ENCODE measurements at places on chromosomes 11 and 22.

DNA sequence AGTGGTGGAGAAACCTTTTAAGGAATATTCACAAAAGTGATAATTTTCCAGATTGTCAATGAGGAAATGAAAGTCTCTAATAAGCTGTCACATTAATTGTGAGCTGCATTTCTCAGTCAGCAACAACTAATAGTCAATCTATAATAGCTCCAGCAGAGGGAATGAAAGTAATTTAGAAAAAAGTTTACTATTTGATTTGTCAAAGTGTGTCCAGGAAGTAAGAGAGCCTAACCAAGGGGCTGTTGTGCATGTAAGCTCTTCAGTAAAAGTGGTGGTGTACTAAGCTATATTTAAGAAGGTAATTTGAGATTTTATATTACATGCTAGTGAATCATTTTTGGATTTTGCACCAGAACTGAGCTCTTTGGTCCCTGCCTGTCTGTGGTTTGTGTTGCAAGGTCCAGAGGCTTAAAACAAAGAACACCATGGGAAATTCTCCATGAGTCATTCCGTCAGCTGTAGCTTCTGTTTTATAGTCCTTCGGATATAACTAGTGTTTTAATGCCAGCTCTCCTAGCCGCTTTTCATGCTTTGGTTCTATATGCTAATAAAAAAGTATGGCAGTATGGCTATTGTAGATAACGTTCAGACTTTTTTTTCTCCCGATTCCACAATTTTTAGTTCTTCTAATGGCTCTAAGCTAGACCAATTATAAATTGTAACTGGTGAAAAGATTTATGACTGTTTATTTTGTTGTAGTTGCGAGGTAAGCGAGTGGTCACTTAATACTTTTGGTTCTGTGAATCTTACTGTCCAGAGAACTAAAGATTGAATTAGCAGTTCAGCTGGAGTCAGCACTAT, 64.6 kb downstream of the ARHGEF12 start:
- DNase-seq = peak; percentile 81

GRCh38 chr11:90113541-90113940, 20.9 kb upstream of the NAALAD2 start:
- DNase-seq = no peak

DNA sequence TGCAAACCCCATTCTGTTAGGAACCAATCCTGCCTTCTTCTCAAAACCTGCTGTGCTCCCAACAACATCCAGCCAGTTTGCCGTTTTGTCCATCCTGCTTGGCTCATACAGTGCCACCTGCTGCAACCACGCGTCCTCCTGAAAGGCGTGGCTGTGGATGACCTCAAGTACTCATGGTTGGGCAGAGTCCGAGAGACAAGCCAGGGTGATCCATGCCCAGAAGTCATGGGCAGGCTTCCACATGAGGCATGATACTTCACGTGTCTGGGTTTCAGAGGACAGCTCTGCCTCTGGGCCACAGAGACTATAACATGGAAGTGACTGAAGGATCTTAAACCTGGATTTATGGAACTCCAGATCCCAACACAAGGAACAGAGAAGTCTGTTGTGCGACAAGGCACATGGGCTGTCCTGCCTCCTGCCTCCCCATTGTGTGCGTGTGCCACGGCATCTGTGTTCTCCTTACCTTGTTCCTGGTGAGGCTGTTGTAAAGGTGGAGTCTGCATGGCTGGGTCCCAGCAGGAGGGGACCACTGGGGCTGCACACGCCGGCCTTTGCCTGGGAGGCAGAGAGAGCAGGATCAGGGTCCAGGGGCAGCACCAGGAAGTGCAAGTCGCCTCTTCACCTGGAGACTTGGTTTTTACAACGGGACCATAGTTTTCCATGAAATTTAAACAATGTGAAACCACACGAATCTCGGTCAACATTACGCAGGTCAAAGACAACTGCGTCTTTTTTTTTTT, 15.4 kb downstream of the CARS1 start:
- DNase-seq = no peak

DNA sequence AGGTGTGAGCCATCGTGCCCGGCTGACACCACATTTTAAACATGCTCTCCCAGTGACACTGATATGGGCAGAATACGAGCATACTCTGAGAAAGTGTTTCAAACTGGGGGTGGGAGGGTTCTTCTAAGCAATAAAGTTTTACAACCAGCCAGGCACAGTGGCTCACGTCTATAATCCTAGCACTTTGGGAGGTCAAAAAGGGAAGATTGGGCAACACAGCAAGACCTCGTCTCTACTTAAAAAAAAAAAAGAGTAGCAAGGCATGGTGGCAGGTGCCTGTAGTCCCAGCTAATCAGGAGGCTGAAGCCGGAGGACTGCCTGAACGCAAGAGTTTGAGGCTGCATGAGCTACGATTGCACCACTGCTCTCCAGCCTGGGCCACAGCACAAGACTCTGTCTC, 2.2 kb downstream of the GANAB start:
- no peak for DNase-seq

GRCh38 chr11:121311373-121311772, 18.8 kb downstream of the SC5D start:
- DNase-seq = no peak

GRCh38 chr22:26461188-26461810, 22.3 kb downstream of the HPS4 start:
- DNase-seq = no peak

GRCh38 chr11:82692981-82693380, 40.7 kb downstream of the FAM181B start:
- DNase-seq = no peak

GRCh38 chr11:113974741-113975470, at the start of gene HTR3A:
Gene HTR3A (plus strand): TSS chr11:113975108. CDS start chr11:113975326, 218 bp downstream.
- no peak for DNase-seq

- DNase-seq = no peak
Measured at GRCh38 chr11:72798361-72798760, 4.5 kb upstream of the STARD10 start.

- DNase-seq = no peak
Measured at GRCh38 chr22:37518509-37519267, 527 bp downstream of the CARD10 start.

DNA sequence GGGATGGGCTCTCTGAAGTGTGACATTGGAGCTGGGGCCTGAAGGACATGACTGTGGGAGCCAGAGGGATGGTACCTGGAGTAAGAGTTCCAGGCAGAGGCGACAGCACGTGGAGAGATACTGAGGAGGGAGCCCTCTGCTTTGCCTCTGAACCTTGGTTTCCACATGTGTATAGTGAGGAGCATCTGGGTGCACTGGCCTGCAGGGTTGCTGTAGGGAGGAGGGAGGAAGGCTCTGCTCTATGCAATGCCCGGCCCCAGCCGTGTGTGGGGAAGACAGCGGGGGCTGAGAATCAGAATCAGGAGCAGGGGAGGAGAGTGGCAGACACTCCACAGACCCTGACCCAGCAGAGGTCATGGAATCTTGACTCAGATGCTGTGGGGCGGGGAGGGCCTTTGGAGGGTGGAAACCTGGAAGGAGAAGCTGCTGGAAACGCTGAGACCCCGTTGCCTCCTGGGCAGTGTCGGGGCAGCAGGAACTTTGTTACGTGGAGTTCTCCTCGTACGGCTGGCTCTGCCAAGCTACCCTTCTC, 4.0 kb downstream of the SCYL1 start:
- no peak for DNase-seq

GRCh38 chr11:126334659-126335462, 20.6 kb upstream of the ST3GAL4 start:
- no peak for DNase-seq

DNA sequence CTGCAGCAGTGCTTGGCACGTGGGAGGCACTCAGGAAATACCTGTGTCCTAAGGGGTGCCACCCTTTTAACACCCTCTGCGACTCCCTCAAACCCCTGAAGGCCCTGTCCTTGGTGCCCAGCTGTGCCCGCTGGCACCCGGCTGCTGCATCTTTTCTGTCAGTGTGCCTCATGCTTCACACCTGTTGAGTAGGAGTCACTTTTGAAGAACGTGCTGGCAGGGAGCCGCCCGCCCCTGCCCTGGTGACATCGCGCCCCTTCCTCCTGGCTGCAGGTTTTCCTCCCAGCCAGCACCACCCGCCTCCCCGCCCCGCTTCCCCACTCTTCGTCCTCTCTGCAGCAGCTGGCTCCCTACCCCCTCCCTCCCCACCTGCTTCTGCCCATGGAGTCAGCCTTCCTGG, 17.8 kb downstream of the FRMD8 start:
- no peak for DNase-seq

DNA sequence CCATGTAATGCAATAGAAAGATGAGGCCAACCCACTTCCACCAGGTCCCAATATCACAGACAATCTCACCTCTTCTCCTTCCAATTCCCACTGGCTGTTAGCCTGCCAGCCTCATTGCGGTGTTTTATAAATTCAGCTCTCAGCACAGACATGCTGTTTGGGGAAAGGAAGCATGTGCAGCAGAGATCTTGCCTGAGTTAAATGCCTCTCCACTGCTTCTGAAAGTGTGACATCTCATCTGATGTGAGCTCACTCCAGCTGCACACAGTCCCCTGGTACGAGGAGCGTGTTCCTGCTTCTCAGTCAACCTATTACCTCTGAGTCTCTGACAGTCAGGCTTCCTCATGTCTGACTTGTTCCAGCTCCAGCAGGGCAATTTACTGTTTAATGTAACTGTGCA, 122.7 kb upstream of the GUCY1A2 start:
- DNase-seq = no peak
